ENCODE measurements at places on chromosomes 5 and 9. TPM values are rescaled to one million over a fixed set of nuclear protein-coding genes. Genes with fewer than 3 reads are reported as not detected.

Gene BHMT2
- total RNA-seq = not detected

Gene SLC6A18
- total RNA-seq = not detected

Gene ELP1
- total RNA-seq = 33.2 TPM

Gene ROPN1L
- total RNA-seq = 0.61 TPM

Gene CTSV
- 0.24 TPM for total RNA-seq

Gene DELE1
- total RNA-seq = 84.3 TPM

Gene IGIP
- 15.4 TPM for total RNA-seq

Gene SLC6A7
- total RNA-seq = not detected

Gene WDR31
- 1.3 TPM for total RNA-seq
